Amniotic stem cell (primary cell): ENCODE measurements at places on chromosomes 16 and 17.

- DNase-seq, result no peak
Measured at GRCh38 chr17:18997650-18998196, 6.8 kb downstream of the FAM83G start.

- no peak for DNase-seq
Measured at GRCh38 chr17:50972577-50972976, 106.4 kb upstream of the TOB1 start.

DNA sequence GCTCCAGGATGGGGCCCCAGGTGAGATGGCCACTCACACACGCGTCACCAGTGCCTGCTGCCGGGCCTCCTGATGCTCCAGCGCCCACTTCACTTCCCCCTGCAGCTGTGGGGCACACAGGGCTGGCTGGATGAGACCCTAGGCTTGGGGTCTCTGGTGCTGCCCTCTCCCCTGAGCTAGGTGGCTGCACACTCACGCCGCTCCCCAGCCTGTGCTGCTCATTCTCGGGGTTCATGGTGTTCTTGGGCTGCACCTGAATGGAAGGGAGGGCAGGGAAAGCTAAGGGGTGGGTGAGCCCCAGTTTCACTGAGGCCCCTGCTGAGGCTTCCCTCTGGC lies 1.2 kb downstream of the CCDC78 start:
- no peak for DNase-seq

DNA sequence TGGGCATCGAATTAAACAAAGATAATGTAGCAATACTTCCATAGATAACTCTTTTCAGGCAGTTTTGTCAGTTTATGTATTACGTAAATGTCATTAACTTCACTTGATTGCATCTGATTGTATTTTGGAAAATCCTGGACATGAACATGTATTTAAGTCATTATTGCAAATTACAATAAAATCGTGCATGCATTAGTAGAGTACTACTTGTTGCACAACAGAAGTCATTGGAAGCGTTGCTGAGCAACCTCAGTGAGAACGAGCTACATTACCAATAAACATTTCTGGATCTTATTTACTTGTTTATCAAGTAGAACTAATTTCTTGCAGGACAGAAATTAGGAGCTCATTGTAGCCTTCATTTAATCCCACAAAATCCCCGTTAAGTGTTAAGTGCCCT lies 6.6 kb downstream of the UNK start:
- DNase-seq, result no peak

- DNase-seq, result no peak
Measured at GRCh38 chr16:25035494-25036405, 20.6 kb upstream of the ARHGAP17 start.

GRCh38 chr17:66357037-66357436 lies 54.6 kb downstream of the PRKCA start:
- DNase-seq, result no peak

- DNase-seq, result no peak
Measured at GRCh38 chr17:61314368-61315078, 85.1 kb upstream of the TBX2 start.

GRCh38 chr17:13176436-13176835 lies 158.6 kb upstream of the ELAC2 start:
- no peak for DNase-seq

DNA sequence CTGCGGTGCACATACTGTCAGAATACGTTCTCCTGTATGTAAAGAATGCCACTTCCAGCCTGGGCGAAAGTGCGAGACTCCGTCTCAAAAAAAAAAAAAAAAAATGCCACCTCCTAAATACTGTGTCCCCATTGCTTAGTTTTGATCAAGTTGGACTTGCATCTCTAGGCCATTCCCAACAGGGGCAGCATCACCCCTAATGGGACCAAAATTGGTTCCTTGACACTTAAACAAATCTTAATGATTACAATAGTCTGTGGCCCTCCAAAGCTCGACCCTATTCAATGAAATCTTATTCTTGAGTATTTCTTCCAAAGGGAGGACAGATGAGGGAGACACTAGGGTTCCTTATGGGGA lies 154.7 kb upstream of the PLCG2 start:
- no peak for DNase-seq

DNA sequence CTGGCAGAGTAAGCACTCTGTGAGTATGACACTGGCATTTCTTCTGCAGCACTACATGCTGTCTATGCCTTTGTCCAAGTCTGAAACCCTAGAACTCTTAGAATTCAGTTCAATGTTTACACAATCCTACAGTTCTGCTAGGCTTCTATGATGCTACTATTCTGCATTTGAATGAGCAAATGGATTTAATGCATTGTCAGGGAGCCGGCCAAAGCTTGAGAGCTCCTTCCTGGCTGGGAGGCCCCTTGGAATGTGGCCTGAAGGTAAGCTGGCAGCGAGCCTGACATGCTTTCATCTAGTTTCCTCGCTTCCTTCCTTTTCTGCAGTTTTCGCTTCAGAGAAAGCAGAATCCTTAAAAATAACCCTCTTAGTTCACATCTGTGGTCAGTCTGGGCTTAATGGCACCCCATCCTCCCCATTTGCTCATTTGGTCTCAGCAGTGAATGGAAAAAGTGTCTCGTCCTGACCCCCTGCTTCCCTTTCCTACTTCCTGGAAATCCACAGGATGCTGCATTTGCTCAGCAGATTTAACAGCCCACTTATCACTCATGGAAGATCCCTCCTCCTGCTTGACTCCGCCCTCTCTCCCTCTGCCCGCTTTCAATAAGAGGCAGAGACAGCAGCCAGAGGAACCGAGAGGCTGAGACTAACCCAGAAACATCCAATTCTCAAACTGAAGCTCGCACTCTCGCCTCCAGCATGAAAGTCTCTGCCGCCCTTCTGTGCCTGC lies at the start of gene CCL2:
Gene CCL2 (plus strand): TSS at position 635 of the 730 bp plus-strand sequence. CDS start 65 bp downstream, at position 700.
- no peak for DNase-seq

- no peak for DNase-seq
Measured at GRCh38 chr16:69834807-69835466, 72.8 kb downstream of the WWP2 start.

DNA sequence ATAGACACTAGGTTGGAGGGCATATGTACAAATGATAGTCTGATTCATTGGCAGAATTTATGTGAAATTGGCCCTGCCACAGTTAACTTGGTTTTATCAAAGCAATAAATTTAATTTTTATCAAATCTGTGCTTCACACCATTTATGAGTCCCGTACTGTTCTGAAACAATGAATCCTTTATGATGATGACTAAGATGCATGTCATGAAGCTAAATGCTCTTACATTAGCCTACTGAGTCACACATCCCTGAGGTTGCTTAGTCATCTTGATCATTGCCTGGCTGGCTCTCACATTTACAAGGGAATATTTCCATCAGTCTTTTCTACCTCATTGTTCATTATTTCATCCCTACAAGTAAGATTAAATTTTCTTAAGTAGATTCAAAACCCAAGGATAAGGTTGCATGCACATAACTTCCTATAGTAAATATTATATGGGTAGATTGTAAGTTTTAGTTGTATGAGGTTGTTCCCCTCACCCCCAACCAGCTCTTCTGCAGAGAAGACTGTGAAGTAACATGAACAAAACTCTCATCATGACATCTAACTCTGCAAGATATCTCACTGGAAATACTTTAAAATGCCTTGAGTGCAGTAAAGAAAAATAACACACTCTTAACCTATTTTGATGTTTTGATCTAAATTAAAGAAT lies 170.7 kb downstream of the CYB561 start:
- peak; percentile 85 for DNase-seq

DNA sequence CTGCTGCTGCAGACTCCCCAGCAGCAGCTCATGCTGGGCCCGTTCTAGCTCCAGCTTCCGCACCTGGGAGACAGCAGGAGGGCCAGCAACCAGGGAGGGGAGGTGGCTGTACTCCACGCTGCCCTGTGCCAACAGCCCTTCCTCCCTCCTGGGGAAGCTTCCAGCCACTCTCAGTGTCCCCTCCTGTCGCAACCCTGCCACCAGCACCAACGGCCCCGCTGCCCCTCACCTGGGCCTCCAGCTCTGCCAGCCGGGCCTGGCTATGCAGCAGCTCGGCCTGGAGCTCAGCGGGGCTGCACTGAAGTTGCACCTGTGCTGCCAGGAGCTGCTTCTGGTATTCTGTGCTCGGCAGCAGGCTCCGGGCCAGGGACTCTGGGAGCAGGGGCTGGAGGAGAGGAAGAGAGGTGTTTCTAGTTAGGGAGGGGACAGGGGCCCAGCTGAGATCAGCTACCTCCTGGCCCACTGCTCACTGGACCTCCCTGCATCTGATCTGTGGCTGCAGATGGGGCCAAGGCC lies 15.4 kb upstream of the MRPL38 start:
- DNase-seq, result no peak

DNA sequence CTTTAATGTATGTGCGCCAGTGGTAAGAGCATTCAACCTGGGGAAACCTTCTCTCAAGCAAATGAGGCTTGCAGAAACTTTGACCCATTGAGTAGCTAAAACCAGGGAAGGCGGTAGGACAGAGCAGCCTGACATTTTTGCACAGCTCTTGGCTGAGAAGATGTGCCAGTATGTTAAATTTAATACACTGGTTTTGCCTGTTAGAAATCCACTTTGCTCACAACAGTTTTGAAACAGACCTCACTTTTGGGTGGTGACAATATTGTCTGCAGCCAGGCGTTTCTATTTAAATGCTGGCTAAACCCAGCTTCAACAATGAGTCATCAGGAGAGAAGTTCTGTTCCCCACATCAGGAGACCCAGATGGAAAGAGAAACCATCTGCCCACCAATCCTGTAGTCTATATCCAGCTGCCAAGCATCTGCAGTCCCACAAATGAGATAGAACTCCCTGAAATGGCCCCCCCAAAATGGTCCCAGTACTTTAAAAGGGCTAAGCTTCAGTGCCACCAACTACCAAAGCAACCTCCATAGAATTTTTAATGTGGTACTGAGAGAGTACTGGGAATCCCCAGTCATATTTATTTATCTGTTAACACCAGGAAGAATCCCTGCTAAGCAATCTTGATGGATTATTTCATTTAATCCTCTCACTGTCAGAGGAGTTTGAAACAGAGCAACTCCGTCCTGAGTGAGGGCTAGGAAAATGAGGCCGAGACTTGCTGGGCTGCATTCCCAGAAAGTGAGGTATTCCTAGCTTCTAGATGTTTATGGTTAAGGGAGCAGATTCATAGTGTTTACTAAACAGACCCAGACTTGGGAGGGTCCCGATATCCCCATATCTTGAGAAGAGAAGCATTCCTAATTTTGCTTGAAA lies 29.0 kb upstream of the CLEC3A start:
- no peak for DNase-seq

- no peak for DNase-seq
Measured at GRCh38 chr17:44623070-44623725, 33.1 kb upstream of the MEIOC start.

DNA sequence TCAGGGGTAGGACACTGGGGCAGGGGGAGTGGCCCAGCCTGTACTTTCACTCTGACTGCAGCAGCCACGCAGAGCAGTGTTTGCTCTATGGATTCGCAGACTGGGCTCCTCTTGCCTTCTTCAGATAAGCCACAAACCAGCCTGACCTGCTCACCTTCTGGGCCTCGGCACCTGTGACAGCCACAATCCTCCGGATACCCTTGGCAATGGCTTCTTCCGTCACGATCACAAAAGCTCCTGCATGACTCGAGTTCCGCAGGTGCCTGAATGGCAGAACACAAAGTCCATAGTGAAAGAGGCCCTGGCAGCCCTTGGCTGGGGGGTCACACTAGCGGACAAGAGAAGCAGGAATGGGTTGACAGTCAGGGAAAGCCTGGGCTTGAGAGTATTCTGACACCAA lies 3.8 kb upstream of the EXOSC6 start:
- no peak for DNase-seq

GRCh38 chr16:30406795-30407101 lies 658 bp upstream of the ZNF771 start:
- DNase-seq, result no peak

DNA sequence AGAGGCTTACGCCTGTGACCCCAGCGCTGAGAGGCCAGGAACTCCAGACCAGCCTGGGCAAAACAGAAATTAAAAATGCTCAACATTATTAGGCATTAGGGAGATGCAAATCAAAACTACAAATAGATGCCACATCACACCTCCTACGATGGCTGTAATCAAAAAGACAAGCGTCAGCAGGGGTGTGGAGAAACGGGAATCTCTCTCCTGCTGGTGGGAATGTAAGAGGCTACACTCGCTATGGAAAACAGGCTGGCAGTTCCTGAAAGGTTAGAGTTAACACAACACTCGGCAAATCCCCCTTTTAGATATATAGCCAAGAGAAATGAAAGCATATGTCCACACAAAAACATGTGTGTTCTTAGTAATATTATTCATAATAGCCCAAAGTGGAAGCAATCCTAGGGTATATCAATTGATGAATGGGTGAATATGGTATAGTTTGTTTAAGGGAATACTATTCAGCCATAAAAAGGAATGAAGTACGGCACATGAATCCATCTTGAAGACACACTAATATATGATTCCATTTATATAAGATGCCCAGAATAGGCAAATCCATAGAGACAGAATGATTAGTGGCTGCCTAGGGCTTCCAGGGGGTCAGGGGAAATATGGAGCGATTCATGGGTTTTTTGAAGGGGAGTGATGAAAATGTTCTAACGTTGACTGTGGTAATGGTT lies 1.8 kb upstream of the NPRL3 start:
- no peak for DNase-seq

DNA sequence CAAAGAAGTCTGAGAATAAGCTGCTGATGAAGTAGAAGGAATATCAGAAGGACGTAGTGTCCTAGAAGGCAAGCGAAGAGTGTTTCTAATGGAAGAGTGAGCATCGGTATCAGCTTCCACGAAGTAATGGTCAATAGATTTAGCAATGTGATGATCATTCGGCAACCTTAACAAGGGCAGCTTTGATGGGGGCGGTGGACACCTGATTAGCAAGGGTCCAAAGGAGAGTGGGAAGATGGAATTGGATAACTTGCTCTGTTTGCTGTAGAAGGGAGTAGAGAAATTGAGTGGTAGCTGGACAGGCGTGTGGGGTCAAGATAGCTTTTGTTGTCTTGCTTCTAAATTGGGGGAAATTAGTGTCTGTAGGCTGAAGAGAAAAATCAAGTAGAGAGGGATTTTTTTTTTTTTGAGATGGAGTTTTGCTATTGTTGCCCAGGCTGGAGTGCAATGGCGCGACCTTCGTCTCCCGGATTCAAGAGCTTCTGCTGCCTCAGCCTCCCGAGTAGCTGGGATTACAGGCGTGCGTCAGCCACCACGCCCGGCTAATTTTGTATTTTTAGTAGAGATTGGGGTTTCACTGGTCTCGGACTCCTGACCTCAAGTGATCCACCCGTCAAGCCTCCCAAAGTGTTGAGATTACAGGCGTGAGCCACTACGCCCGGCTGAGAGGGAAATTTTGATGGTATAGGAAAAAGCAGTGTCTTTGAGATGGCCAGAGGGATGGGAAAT lies 13.9 kb upstream of the HES7 start:
- no peak for DNase-seq

DNA sequence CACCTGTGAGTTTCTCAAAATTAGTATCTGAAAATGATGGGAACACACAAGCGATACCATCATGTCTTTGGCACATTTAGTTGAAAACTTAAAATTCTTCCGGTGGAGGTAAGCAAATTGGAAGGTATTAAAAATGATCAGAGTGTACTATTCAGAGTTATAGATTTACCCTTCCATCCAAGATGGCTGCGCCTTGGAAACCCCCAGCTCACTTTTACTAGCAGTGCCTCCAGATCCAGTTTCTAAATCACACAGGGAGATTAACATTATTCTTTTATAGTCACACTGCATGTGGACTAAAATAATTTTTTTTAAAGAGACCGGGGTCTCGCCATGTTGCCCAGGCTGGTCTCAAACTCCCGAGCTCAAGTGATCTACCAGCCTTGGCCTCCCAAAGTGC lies 15.0 kb downstream of the PITPNC1 start:
- no peak for DNase-seq

GRCh38 chr17:43576563-43577229 lies 30.6 kb upstream of the ETV4 start:
- DNase-seq, result no peak

GRCh38 chr17:75090871-75091854 lies 3.4 kb downstream of the SLC16A5 start:
- DNase-seq, result no peak

- no peak for DNase-seq
Measured at GRCh38 chr17:61598014-61598413, 7.0 kb upstream of the NACA2 start.
